ENCODE measurements at places on chromosomes 1 and 21.

- DNase-seq = no peak
Observed at GRCh38 chr1:53561503-53562105, 102.4 kb downstream of the DMRTB1 start.

GRCh38 chr1:193275773-193276172 is 89.4 kb upstream of the B3GALT2 start:
- no peak for DNase-seq

DNA sequence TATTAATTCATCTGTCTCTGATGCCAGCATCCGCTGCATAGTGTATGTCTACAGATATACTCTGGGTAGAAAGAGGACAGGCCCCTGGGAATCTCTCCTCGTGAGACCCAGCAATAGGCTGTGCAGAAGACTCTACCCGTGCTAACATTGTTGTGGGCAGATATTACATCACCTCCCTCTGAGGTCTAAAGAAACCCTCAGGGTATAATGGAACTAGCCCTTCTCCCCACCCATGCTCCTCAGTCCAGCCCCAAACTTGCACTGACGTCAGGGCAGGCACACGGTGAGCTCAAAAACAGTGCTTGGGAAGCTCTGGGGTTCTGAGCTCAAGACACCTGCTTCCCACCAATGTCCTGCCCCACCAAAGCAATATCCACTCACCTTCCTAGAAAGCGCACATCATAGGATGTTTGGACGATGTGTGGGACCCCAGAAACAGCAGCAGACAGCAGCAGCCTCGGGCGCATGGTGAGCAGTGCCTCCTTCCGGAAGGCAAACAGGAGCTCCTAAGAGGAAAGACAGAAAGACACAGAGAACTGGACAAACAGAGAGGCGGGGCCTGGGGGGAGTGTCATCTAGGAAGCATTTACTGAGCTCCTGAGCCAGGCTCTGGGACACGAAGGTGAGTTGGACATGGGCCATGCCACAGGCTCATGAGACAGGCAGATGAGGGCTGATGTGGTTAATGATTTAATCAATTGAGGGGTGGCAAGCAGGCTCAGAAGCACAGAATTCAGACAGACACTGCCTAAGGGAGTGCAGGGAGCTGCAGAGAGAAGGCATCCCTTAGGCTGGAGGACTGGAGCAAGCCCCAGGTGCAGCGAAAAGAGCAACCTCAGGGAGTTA is 4.8 kb downstream of the OVGP1 start:
- no peak for DNase-seq

GRCh38 chr1:235161685-235162327 is 756 bp upstream of the RBM34 start:
- no peak for DNase-seq

DNA sequence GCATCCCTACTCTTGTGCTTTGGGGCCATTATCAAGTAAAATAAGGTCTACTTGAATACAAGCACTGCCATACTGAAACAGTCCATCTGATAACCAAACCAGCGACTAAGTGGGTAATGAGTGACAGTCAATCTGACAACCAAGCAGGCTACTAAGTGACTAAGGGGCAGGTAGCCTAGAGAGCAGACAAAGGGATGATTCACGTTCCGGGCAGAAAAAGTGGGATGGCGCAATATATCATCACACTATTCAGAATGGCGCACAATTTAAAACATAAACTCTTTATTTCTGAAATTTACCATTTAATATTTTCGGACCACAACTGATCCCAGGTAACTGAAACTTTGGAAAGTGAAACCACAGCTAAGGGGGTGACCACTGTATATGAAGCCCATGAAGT is 17.7 kb downstream of the NGF start:
- no peak for DNase-seq

DNA sequence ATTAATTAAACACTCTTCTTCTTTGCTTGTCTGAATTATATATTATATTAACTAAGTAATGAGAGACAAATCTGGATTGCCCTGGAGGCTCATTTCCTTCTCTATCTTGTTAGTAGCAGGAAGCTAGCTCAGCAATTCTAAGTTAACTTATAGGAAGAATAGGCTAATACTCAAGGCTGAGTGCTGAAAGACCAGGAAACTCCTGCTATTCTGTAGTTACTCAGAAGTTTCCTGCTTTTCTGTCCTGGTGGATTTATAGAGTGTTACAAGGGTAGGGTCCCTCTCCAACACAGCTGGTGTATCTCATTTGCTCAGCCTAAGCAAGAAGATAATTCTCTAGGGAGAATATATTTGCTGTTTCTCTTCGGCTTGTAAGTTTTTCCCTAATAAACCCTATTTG is 29.2 kb downstream of the HSPA13 start:
- DNase-seq = no peak

- no peak for DNase-seq
Observed at GRCh38 chr1:92464588-92465255, 22.0 kb downstream of the GFI1 start.

DNA sequence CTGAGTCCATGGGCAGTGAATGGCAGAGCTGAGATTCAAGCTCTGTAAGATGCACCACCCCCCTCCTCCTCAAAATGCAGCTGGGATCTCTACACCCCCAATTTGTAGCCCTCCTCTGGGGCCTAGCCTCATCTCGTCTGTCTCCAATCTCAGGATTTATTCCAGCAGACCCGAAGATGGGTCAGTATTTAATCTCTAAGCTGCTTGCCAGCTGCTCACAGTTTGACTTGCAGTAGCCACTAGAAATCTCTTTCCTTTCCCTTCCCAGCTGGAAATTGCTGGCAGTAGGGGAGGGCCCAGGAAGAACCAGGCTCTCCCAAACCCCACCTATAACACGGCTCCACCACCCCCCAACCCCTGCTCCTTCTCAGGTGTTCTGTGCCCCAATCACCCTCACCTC is 1.5 kb downstream of the LACTBL1 start:
- no peak for DNase-seq

GRCh38 chr21:35449846-35450245 is 400.7 kb upstream of the RUNX1 start:
- DNase-seq = no peak

- no peak for DNase-seq
Observed at GRCh38 chr1:9258629-9259028, 24.1 kb downstream of the H6PD start.

DNA sequence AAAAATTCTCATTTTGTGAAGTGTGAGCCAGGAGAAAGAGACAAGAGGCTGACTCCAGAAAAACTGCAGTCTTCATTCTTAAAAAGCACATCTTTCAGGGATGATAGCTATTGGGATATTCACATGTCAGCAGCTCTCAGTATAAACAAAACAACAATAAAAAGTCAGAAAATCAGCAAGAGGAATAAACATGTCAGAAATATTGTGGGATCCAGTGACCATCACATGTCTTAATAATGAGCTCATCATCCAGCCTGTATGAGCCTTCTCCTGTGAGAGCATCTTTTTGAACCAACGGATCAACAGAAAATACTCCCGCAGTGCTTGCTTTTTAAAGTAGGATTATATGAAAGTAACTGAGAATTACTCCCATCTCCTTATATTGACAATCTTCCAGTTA is 241.6 kb downstream of the SMYD3 start:
- DNase-seq = no peak

DNA sequence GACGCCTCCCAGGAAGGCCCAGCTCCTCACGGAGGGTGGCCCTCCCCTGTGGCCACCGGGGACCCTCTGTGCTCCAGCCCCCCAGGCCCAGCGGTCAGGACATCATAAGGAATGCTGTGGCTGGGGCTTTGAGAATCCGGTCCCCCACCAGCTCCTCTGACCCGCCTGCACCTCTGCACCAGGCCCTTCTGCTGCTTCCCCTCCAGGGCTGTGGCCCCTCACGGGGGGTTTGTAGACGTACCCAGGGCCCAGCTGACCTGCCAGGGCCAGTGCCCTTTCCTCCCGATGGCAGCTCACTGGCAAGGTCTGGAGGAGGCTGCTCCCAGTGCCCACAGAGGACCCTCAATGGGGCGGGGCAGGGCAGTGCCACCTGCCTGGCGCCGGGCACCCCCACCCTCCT is 103.9 kb upstream of the TTC34 start:
- no peak for DNase-seq

DNA sequence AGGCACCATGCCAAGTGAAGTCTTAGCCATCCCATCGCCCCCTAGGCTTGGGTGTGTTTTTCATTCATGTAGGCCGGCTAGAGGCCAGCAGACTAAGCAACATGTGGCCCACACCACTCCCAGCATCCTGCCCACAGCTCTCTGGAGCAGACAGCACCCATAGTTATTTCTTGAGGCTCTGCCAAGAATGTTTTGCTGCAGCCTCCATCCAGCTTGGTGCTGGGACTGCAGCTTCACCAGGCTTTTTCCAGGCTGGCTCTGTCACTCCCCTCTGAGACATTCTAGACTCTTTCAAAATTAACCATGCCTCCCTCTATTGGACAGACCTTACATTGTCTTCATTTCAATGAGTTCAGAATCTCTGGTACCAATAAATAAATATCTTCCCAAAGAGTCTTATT is 104.2 kb downstream of the DUSP10 start:
- no peak for DNase-seq
